ENCODE measurements at places on chromosomes 3 and 15.

DNA sequence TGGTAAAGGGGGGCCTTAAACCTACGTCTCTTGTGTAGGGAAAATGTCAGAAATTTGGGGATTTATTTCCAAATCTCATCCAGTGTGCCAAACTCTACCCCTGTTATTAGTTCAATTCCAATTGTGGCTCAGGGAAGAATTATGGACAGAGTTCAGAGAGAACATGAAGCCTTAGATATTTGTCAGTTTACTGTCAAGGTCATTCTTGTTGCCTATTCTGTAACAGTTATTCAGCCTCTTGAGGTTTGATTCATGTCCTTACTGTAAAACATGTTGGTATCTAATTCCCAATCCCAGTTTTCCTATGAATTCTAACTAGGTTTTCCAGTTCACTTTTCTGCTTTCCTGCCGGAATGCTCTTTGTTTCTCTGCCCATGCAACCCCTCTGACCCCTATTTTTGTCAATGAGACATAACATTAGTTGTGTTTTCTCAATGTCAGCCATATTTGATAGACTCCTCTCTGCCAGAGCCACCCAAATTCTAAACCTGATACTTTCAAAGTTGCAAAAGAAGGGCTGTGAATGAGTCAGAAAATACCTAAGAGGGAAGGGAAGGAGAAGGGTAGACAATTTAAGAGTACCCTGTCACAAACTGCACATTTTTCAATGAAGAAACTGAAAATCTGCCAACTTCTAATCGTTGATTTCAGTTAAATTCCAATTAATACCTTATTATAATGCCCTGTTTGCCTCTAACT is 52.4 kb downstream of the ATOSA start:
- no peak for DNase-seq

GRCh38 chr3:113594066-113594465 is 61.7 kb downstream of the SIDT1 start:
- no peak for DNase-seq

- no peak for DNase-seq
Observed at GRCh38 chr3:30140356-30141075, 465.9 kb upstream of the TGFBR2 start.

DNA sequence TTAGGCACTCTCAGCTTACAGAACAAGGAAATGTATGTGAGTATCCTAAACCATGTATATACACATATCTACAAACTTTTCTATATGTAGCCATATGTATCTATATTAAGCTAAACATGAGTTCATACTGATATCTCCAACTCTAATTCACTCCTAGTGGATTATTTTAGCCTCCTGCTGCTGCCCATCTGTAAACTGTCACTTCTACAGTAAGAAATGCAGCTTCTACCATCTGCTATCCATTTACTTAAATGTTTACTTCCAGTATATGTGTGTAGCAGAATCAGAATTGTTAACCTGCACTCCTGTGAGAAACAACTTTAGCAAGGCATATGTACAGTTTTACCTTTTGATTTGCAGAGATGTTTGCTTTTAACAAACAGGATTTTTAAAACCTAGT is 478.5 kb upstream of the CBLB start:
- DNase-seq, result no peak

DNA sequence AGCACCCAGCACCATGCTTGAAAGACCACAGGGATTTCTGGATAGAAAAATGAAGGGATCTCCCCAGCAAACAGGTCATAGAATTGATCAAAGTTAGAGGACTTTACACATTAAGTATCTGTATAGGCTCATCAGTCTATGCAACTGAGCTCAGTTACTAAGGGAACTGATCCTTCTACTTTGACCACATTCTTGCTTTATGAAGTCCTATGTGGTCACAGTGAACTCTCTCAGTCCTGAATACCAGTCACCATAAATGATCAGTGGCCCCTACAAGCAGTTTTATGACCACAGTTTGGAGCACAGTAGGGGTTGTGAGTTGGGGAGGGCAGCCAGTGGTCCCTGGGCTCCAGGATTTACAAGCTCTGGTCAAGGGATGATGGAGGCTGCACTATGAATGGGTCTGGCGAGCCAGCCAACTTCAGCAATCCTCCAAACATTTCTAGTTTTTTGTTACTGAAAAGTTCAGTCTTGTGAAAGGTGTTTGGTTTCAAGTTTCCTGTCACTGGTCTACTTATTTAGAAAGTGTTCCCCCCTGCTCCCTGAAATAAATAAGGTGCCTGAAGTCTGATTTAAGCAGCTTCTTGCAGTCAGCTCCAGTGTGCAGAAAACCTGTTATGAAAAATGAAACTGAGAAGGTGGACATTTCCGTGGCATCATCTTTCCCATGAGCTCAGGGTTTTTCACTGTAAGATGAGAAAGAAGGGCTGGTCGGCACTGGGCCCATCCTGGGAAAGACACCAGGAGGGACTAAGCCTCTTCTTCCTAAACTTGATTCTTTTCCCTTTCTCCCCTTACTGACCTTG is 75.5 kb downstream of the DAPK2 start:
- no peak for DNase-seq

DNA sequence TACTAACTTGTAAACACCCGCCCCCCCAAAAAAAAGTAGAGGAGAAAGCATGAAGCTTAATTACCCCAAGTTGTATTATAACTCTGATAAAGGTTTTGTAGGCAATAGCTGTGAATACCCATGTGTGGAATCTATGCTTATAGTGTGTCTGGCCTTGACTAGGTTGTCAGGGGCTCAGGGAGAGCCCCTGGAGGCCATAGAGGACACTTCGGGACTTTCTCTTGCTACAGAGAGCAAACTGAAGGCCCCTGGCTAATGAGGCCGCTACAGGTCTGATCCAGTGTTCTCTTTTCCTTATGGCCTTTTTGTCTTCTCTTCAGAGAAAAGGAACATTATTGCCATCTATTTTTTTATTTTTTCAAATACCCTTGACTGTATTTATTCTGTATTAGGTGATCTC is 19.1 kb upstream of the SCAANT1 start:
- DNase-seq, result no peak

DNA sequence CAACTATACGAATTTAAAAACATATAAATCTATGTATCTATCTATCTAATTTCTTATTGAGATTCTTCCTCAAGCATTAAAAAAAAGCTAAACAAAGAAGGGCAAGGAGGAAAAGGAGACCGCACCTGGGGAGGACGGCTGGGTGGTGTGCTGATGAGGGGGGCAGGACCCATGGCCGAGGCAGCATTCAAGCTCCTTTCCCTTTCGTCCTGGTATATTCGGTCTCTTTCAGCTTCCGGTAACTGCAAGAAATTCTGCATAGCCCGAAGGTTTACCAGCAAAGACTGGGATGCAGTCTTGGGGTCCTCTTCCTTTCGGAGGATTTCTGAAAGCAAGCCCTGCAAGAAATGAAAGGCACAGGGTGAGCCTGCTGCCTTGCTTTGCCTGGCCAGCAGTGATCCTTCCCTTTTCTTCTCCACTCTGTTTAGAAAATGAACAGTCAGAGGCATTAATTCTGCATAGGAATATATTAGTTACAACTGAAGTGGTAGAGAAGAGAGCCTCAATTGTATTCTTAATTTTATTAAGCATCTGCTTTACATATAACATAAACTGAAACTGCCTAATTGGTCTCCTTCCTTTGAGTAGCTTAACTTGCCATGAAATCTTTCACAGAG is 38.8 kb downstream of the SATB1 start:
- no peak for DNase-seq

DNA sequence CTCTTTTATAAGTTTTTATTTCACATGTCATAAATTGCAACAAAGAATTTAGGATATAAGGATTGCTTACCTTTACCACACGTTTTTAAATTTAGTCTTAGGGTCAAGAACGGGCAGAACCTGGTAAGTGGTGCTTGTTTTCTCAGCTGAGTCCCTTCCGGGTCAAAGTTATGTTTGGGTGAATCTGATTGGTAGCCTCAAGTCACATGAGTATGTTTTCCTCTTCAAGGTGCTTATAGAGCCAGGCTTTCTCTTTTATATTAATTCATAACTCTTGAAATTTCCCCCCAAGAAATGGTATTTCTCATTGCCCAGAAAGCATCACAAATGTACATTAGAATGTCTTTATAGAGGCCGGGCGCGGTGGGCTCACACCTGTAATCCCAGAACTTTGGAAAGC is 415.7 kb upstream of the ROBO2 start:
- DNase-seq, result no peak

- peak; percentile 81 for DNase-seq
Observed at GRCh38 chr3:11236588-11237461, 35.4 kb upstream of the ATG7 start.

DNA sequence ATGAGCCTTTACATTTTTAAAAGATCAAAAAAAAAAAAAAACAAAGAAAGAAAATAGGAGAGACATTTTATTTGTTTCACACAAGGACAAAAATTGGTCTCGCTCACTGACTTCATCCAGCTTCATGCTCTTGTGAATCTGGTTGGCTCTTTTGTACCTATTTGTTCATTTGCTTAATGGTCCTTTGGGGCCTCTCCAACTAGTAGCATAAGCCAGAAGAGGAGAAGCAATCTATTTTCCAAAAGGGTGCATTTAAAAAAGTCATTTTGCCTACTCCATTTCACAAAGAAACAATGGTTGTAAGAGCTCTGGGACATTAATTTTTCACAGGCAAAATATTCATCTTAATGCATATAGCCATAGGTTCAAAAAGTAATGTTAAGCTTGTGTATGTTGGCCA is 168.3 kb upstream of the ADAMTS9 start:
- no peak for DNase-seq

DNA sequence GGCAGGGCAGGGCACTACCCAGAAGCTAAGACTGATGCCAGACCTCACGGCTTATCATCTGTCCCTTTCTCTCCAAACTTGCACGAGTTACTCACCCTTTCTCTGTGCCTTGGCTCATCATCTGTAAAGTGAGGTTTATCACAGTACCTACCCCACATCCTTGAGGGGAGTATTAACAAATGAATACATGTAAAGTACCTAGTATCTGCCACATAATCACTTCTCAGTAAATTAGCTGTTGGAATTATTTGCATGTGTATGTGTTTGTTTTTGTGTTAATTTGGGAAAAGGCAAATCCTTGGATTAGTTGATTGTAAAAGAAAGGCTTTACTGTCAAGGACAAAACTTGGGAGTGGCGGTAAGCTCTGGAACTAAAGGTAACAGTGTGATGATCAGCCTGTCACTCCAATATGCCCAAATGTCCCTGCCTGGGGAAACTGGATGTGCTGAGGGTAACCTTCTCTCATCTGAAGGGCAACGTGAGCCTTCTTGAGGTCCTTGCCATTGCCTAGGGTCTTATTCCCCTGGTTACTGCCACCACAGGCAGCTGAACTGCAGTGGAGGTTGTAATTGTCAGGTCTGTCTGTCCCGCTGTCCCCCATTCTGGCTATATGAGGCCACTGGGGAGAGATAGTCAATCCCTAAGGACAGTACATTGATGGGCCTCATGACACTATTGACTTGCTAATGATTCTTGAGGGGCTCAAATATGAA is 269.4 kb downstream of the CLSTN2 start:
- no peak for DNase-seq

DNA sequence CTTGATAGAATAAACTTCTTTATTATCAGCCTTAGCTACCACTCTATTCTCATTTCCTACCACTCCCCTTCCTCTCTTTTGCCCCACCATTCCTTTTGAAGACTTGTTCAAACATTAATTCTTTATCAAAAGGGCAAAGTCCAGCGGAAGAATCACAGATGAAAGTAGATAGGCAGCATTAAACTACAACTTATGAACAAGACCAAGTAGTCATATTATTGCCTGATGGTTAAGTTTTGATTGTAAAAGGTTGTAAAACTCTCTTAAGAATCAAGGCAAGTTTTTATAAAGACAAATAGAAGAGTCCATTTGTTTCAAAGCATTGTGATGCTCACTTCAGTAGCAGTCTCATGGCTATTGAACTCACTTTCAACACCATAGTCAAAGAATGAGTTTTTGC is 22.4 kb upstream of the TGFBR2 start:
- no peak for DNase-seq
